ENCODE measurements at places on chromosomes 2 and 18.

DNA sequence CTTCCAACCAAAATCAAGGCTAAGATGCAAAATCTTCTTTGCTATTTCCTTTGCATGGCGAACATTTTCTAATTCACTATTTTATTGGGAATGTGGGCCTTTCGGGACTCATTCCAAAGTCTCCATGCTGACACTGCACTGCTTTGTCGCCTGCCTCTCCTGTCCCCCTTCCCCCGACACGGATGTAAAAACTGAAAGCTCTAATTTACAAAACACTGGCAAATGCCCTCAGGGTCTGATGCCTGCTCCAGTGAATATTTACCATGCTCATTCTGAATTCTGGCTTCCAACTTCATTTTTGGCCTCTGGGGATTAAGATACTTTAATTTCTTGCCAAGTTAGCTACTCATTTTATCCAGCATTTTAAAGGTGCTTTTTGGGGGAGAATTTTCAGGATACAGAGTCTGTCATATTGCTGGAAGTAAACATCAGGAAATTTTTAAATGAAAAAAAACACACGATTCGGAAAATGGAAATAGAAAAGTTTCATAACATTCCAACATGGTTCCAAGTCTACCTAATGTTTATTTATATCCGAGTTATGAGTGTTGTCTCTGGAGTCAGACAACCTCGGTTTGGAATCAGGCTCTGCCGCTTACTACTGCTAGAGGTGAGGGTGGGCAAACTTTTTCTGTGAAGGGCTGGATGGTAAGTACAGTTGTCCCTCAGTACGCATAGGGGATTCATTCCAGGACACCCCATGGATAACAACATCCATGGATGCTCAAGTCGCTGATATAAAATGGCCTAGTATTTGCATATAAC is 14.6 kb upstream of the LTBP1 start:
- no peak for DNase-seq

- DNase-seq: no peak
Measured at GRCh38 chr2:104855221-104856085, 1.5 kb downstream of the POU3F3 start.

- DNase-seq: no peak
Measured at GRCh38 chr2:59853032-59853431, 700.4 kb downstream of the BCL11A start.

DNA sequence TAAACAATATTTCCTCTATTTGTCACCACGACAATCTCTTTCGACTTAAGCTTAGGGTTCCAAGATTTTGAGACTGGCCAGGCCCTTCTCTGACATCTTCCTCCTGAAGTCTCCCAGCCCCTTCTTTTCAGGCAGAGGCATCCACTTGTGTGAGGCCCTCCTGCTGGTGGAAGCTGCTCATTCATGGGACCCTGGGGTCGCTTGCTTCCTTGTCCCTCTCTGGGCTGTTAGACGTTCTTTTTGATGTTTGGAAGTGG is 188.2 kb upstream of the APCDD1 start:
- DNase-seq: no peak

DNA sequence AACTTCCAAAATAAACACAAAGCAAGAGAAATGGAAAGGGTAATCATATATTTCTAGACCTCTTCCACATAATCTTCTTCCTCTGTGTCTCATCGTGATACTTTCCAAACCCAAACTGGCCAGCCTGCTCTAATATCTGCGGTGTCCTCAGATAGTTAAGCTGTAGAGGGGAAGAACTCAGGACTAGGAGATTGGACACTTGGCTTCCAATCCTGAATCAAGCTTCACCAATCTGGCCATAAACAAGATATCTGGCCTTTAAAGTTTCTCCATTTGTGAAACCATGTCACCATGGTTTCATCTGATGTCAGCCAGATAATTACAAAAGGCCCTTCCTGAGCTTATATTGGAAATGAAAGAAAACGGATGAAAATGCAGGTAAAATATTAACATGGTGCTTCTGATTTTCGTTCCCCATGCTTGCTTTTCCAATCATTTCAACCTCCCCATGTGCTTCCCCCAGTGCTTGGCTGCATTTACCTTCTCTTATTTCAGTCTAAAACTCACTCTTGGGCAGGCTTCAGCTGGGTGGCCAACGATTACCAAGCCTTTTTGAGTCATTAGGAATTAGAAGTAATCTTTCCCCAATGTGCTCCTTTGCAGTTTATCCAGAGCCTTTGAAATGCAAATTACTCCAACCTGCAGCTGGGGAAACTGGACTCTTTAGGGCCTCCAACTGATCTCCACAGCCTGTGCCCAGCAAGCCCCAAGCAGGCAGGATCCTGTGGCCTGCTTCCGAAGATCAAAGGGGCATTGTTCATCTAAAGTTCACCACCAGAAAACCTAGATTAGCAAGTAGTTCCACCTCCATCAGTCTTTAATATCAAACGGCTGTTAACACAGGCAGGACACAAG is 44.5 kb upstream of the MYCN start:
- DNase-seq: no peak

GRCh38 chr18:58046794-58047555 is 2.9 kb downstream of the NEDD4L start:
- no peak for DNase-seq

Measured in left lobe of liver (tissue), 2 donors.